Spleen (tissue), 13 donors: ENCODE measurements at places on chromosomes 13 and 19.

DNA sequence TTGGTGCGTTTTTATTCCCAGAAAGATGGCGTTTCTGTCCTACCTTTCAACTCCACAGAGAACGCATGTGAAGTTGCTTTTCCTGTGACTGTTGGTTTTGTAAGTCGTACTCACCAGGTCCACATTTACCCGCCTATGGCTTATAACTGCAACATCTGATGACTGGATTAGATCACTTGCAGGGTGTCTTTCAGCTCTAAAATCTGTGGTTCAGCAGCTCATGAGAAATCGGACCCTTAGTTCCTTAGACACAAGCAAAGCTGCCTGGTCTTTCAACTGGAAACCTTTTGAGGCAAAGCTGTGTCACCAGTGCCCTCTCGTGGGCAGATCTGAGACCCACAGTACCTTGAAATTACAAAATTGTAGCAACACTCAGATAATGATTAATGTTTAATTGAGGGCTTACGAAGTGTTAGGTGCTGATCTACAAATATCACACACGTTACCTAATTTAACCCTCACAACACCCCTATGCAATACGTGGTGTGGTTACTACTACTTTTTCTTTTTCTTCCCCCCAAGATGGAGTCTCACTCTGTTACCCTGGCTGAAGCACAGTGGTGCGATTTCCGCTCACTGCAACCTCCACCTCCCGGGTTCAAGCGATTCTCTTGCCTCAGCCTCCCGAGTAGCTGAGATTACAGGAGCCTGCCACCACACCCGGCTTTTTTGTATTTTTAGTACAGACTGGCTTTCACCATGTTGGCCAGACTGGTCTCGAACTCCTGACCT, 65.4 kb downstream of the RUBCNL start:
- peak; percentile 83 for DNase-seq

DNA sequence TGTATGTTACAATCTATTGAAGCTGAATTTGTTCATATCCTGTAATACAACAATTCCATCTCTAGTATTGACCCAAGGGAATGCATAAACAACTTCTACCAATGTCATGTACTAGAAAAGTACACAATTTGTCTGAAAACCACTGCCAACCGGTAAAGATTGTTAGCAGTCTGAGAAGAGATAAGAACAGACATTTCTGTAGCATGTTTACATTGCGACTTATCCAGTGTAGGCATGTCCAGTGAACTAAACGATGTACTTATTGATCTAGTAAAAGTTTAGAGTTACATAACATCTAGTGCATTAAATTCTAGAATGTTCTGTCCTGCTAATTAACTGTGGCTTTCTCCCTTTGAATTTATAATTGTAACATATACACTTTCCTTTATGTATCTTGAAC, 425.9 kb downstream of the SLITRK6 start:
- no peak for DNase-seq

GRCh38 chr19:38079926-38080380, 144.1 kb downstream of the DPF1 start:
- DNase-seq = no peak

GRCh38 chr19:39053276-39054090, 21.1 kb upstream of the FBXO27 start:
- DNase-seq = no peak

- DNase-seq = peak; percentile 88
These were observed 467 bp upstream of the CLN5 start for GRCh38 chr13:76991432-76991795.

DNA sequence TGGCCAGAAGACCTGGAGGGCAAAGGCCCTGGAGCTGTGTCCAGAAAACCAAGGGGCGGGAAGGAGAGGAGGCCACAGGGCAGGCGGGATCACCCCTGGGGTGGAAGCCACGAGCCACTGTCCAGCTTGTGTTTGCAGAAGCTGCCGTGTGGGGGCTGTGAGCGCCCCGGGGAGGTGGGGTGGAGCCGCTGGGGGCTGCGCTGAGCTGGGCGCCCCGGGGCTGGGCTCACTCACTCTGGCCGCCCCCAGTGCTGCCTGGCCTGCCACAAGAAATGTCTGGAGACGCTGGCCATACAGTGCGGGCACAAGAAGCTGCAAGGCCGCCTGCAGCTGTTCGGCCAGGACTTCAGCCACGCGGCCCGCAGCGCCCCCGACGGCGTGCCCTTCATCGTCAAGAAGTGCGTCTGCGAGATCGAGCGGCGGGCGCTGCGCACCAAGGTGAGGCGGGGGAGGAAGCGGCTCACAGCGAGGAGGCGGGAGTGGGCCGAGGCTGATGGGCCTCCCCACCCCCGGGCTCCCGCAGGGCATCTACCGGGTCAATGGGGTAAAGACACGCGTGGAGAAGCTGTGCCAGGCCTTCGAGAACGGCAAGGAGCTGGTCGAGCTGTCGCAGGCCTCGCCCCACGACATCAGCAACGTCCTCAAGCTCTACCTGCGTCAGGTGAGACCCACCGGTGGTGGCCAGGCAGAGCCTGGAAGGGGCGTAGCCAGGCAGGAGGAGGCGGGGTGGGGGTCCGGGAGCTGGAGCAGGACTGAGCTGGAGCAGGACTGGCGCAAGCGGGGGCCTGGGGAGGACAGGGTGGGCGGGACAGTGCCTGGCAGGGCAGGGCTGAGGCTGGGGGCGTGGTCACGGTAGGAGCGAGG, 13.6 kb downstream of the POLR2E start:
- DNase-seq = peak; percentile 92
